T47D (cell line): ENCODE measurements at places on chromosomes 5 and 9.

GRCh38 chr5:149915392-149916260 lies 29.0 kb downstream of the PDE6A start:
- peak; percentile 78 for DNase-seq

GRCh38 chr9:82273121-82273520 lies 284.5 kb downstream of the SPATA31D1 start:
- DNase-seq = no peak

GRCh38 chr5:68550015-68550414 lies 334.5 kb downstream of the PIK3R1 start:
- DNase-seq = no peak

DNA sequence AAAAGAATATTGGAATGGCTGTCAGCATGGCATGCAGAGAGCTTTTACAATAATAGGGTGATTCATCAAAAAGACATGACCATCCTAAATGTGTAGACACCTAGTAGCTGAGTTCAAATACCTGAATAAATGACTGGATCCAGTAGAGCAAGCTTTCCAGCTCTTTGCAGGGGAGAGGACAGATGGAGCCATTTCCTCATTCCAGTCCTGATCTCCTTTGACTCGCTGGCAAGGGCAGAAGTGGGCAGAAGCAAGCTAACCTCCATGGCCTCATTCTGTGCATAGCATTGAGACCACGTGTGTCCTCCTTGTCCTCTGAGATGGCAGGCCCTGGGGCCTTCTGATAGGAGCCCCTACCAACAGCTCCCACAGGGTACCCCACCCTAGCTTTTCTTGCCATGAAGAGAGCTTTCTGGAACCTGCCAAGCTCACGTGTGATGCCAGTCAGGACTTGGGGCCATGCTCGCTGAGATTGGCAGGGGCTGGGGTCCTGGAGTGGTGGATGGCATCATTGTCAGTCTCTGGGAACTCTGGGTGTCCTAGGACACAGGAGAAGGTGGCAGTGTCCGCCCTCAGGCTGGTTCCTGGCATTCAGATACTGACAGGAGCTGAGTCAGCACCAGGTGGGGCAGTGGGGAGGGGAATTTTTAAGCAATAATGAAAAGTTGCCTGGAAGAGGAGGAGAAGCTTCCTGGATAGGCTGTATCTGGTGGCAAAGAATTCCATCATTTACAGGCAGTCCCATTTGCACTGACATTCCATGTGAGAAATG lies 33.6 kb downstream of the WWC1 start:
- peak; percentile 50 for DNase-seq

DNA sequence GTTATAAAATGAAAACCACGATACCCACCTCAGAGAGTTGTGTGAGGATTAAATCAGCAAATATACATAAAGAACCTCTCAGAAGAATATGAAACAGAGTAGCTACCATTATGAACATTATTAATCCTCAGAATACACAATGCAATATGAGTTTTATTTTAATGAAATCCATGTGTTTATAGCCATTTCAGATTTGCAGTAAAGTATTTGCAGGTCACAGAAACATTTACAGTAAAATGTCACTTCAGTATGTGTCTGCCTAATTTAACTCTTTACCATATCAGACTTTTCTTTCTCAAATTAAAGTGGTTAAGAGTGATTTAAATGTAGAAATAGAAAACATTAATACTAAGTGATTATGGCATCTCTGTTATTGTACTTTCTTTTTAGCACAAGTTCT lies 365.2 kb upstream of the MPDZ start:
- DNase-seq = no peak

- no peak for DNase-seq
Measured at GRCh38 chr5:172095368-172096206, 89.1 kb upstream of the FBXW11 start.
